ENCODE measurements at places on chromosomes 2 and 18.

DNA sequence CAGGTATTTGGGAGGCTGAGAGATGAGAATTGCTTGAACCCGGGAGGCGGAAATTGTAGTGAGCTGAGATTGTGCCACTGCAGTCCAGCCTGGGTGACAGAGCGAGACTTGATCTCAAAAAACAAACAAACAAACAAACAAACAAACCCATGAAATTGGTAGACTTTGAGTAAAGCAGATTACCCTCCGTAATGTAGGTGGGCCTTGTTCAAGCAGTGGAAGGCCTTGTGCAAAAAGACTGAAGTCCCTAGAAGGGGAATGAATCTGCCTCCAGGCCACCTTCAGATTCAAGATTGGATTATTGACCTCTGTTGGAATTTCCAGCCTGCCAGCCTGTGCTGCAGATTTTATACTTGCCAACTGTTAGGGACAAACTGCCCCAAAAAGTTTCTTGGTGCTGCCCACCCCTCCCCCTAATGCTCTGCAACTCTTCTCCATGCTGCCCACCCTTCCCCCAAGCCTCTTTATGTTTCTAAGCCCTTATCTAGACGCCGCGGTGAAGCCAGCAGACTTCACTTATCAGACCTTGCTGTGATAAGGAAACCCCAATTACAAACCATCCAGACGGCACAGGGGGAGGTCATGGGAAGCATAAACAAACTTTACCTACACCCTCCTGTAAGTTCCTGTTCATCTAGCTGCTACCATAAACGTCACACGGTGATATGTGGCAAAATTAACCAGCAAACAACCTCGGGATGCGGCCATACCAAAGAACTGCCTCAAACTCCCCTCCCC, 17.0 kb downstream of the CYP27A1 start:
- no peak for DNase-seq

DNA sequence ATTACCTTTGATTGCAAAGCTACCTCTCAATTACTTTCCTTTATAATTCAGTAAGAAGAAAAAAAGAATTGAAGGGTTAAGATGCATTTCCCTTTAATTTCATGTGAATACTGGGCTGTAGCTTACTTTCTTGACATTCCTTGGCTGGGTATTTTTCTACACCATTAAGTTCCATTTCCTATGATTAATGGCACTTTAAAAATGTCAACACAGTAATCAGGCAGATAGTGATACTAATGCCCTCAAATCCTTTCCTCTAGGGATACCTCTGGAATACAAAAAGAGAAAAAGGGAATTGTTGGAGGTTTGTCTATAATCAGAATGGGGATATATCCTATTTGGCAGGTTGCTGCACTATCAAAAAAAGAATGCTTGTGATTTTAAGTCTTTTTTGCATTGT, 216.9 kb downstream of the SRBD1 start:
- no peak for DNase-seq

DNA sequence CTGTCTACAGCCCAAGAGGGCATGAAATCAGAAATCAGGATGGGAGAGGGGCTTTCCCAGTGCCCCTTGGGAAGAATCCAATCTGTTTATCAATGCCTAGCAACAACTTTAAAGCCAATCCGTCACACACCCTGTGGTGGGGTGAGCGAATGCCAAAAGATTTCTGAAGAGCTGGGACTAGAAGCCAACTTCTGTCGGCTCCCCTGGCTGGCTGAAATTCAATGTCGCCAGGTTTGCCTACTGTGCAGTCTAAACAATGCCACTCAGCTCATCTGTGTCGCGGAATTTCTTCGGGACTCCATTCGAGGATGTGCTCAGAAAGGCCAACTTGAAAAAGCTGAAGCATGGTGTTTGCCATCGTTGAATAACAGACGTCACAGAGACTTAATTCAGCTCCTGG, 31.5 kb upstream of the NCKAP5 start:
- no peak for DNase-seq

DNA sequence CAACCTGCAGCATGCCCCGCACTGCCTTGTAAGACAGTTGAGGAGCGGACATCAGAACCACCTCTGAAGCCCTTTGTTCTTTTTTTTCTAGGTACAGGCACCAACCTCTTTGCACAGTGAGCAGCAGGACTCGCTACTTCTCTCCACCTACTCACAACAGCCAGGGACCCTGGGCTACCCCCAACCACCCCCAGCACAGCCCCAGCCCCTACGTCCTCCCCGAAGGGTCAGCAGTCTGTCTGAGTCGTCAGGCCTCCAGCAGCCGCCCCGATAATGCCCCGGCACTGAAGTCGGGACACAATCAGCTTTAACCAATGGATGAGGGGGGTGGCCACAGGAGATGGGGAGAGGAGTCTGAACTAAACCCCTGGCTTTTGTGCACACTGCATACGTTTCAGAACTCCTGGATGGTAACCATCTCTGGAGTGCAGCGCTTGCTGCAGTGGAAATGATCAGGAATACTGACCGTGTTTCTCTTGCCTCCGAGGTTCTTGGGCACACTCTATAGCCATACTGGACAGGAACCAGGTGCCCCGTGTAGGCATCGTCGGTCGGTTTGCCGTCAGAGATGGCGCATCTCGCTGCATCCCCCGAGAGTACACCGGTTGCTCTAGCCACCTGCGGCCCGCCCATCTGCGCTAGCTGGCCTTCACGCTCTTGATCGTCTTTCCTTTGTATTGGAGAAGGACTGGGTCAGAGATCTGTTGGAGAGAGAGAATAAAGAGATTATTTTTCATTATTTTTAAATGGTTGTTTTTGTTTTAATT, 6.6 kb upstream of the RPL31 start:
- no peak for DNase-seq

DNA sequence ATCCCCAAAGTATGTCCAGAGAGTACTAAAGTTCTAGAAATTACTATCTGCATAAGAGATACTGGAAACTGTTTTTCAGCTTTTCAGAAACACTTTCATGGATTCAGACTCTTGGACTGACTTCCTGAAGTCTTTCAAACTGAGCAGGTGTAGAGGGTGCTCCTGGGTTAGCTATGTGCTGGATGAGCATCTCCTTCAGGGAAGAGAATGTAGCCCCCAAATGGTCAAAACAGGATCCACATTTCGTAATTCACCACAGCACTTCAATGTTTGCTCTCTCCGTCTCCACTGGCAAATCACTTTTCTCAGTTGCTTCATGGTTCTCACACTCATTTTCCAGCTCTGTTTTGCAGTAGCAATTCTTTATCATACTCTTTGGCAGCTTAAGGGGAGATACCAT, 23.2 kb upstream of the SATB2 start:
- no peak for DNase-seq

- no peak for DNase-seq
Measured at GRCh38 chr2:60280238-60280637, 273.2 kb downstream of the BCL11A start.

DNA sequence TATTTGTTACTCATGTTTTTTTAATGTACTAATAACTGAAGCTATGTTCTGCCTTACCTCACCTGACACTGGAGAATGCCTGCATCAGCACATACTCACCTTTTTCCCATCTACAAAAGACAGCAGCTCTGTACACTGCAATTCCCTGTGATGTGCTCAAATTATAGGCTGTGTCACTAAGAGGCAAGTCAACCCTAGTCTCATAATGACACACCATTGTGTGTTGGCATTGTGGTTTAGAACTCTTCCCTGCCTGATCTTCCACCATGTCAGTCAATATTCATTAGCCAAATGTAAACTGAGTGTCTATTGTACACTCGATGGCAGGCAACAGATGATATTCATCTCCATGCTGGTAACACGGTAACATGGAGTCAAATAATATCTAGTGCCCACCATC, 332.1 kb upstream of the TCF4 start:
- no peak for DNase-seq

GRCh38 chr2:160994141-160995002, 165.9 kb upstream of the TANK start:
- DNase-seq, result peak; percentile 31

DNA sequence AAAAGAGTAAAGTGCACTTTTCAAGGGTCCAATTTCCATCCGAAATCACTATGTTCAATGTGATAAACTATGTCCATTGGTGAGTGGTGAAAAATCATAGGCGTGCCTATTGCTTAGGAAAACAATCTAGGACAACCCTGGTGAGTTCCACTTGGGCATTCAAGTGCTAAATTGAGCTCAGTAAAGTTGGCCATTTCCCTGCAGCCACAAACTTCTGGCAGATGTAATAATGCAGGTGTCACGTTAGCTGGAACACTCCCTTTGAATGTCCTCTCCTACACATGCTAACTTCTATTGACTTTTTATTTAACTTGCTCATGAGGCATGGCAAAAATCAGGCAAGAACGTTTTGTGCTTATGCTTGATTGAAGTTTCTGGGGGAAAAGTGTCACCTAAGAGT, 67.1 kb downstream of the CPS1 start:
- DNase-seq, result no peak

DNA sequence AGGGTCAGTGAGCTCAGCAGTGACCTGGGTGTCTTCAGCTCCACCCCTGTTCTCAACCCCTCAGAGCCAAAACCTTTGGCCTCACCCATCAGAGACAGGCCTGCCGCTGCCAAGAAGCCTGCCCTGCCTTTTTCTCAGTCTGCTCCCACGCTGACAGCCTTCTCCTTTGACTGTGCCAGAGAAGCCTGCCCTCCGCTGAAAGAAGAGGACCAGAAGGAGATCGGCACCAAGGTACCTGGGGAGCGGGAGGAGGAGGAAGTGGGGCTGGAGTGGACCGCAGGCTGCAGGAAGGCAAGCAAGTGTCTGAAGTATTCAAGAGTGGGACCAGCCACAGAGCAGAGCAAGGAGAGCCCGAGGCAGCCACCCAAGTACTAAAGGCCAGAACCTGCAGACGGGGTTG, 33.2 kb downstream of the TOGARAM2 start:
- DNase-seq, result peak; percentile 64

DNA sequence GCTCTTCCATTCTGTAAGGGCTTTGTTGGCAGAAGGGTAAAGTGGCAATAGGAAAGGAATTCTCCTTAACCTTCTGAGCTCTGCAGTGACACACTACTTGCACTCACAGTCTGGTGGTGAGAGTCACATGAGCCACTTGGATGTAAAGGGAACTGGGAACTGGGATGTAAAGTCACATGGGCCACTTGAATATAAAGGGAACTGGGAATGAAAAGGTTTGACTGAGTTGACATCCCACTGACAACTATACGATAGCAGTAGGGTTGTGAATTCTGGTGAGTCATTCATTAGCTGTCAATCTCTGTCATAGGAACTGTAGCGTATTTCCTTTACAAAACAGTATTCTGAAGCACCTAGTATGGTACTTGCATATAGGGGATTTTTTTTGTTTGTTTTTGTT, 5.5 kb downstream of the RPE start:
- no peak for DNase-seq

GRCh38 chr2:219142329-219142728, 18.3 kb downstream of the NHEJ1 start:
- DNase-seq, result no peak

DNA sequence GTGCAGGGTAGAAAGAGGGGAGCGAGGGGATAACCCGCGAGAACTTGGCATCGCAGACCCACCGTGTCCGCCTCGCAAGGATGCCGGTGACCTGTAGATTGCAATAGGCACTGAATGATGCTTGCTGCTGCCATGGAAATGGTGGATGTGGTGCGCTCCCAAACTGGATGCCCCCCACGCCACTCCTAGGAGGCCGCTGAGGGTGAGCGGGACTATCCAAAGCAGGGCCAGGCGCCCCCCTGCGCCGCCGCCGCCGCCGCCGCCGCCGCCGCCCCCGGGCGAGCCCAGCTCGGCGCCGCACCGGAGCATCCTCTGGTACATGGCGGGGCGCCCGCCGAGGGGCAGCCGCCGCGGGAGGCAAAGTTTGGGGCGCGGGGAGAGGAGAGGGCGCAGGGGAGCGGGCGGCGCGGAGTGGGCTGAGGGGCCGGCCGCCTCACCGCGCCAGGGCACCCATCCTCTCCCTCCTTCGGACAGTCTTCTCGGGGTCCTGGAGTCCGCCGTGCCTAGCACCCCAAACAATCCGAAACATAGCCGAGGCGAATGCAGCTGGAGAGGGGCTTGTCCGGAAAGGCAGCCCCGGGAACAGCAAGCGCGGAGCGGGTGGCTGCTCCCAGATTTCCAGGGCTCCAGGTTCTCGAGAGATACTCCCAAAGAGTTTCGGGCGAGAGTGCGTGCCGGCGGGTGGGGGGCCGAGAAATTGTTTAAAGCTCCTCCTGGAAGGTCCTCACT, 685.1 kb downstream of the NRXN1 start:
- no peak for DNase-seq

GRCh38 chr2:120013597-120014223, 833 bp downstream of the EPB41L5 start:
- no peak for DNase-seq

DNA sequence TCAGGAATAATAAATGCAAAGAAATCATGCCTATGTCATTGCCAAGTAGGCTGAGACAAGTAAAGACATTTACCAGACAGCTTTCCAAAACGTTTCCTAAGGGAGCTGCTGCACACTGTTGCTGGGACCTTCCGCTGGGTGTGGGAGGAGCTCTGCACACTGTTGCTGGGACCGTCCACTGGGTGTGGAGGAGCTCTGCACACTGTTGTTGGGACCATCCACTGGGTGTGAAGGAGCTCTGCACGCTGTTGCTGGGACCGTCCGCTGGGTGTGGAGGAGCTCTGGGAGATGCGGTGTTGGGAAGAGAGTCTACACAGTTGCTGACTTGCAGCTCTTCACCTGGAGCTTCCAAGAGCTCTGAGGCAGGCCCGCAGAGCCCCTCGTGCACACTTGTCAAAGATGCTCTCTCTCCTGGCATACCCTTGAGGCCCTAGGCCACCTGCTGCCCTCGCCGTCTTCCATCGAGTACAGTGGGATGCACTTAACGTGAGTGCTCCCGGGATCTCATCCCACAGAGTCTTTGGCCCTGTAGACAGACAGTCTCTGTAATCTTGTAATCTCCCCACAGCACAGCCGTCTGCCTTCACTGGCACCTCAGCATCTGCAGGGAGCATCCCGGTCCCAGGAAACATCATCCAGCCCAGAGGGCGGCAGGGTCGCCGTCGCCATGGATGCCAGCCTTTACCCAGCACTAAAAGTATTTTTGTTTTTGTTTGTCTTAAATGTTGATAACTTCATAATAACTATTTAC, 51.4 kb downstream of the TRAPPC12 start:
- DNase-seq, result no peak

- no peak for DNase-seq
Measured at GRCh38 chr2:119419803-119420508, 11.7 kb upstream of the TMEM37 start.

DNA sequence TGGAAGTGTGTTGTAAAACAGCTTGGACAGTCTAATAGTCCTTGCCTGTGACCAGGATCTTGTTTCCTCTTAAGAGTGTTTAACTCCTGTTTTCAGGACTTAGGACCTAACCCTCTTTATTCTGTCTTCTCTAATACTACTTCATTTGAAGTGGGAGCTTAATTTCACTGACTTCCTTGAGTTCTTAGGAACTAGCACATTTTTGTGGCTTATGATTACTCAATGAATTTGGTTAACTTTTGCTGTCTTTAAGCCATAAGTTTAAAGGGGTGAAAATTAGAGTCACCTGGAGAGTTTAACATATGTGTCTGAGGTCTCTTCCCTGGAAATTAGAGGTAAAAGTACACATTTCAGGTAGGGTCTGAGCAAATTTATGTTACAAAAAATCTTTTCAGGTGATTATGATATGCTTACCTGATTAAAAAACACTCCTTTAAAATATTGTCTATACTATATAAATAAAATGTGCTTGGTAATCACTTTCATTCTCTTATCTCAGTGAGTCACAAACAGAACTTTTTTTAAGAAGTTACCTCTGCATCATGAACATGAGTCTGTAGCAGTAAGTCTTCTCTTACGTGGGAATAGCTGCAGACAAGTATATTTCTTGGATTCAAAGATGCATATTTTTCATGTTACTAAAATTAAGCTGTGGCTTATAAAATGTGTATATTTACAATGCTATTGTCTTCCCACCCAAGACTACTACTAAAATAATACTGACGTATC, 52.7 kb downstream of the ATP9B start:
- DNase-seq, result no peak

GRCh38 chr2:69836316-69836715, 6.9 kb downstream of the GMCL1 start:
- DNase-seq, result no peak
